ENCODE measurements at places on chromosomes 6 and 20. TPM values are rescaled to one million over a fixed set of nuclear protein-coding genes. Genes with fewer than 3 reads are reported as not detected.

DNA sequence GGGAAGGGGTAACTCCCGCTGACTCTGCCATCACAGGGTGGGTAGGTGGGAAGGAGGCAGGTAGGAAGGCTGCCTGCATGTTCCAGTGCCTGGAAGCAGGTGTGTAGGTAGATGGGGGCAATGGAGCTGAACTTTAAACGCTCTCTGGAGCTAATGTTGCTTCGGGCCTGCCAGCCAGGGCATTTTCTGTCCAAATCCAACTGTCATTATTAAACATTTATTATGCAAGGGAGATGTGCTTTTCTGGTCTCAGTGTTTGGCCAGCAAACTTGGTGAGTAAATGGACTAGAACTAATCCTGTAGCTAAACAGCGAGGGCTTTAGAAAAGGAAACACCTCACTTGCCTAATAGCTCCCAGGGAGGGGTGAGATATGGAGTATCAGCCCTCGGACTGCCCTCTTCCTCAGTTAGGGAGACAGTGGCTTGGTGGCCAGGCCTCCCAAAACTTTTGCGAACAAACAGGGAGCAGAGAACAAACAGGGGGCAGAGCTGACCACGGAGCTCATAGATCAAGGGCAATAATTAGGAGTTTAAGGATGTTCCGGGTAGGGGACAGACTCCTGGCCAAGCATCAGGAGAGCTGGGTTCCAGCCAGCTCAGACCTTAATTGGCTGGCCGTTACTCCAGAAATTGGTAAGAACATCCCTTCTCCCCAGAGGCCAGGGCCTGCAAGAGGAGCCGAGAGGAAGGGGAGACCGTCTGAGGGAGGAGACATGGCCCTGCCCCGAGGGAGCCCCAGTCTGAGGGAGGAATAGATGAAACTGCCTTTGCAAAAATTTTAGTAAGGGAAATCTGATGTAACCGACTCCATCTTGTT is 131.1 kb downstream of the VEGFA start:
- no peak for DNase-seq

The HBS1L gene
- 89.0 TPM for total RNA-seq

The MRPL18 gene
- total RNA-seq, result 32.5 TPM

GRCh38 chr6:3987053-3987452 is 91.9 kb downstream of the FAM217A start:
- DNase-seq, result no peak

The GSTA2 gene
- total RNA-seq, result 2.2 TPM

GRCh38 chr20:32088759-32089158 is 20.8 kb upstream of the TM9SF4 start:
- DNase-seq, result no peak

DNA sequence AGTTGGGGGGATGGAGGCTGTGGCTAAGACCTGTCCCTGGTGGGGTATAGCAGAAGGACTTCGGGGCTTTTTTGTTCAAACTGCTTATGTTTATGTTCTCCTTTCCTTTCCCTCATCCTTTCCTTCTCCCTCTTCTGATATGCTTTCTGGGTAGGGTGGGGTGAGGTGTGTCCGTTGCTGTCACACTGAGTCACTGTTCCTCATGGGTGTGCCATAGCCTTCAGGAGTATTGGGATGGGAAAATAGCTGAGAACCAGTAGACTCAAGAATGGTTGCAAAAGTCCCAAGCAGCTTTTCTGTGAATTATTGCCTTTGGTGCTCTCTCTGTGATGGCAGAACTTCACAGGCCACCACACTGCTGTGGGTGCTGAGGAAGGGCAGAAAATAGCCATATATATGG is 39.6 kb downstream of the TPD52L1 start:
- DNase-seq, result no peak

GRCh38 chr6:37556881-37557644 is 57.4 kb upstream of the CCDC167 start:
- DNase-seq, result no peak

DNA sequence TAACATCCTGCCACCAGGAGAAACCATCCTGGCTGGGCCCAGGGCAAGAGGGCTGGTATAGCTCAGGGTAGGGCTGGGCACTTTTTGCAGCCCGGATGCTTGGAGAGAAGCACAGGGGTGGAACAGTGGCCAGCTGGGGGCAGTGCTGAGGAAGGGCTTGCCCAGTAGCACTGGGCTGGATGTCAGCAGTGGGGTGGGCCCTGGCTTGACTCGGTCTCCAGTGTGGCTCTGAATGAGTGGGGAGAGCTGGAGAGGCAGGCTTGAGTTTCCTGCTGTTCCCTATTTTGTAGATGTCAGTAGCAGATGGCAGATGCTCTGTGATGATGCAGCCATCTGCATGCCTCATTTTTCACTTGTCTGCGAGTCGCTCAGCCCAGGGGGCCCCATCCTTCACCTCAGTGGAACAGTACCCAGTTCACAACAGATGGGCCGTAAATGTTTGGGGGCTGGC is 56.3 kb upstream of the TULP1 start:
- no peak for DNase-seq

DNA sequence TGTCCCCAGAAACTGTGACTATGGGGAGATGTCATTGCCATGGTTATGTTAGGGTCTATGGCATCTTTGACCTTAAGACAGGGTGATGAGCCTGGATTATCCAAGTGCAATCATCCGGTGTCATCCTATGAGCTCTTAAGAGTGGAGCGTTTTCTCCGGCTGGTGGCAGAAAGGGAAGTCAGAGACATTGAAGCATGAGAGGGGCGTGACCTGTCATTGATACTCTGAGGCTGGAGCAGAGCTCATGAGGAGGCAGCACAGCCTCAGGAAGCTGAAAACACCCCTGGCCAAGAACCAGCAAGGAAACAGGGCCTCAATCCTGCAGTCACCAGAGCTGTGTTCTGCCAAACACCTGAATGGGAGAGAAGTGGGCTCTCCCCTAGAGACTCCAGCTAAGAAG is 59.6 kb downstream of the ANKRD60 start:
- no peak for DNase-seq

The ZBTB46 gene
- 8.2 TPM for total RNA-seq

DNA sequence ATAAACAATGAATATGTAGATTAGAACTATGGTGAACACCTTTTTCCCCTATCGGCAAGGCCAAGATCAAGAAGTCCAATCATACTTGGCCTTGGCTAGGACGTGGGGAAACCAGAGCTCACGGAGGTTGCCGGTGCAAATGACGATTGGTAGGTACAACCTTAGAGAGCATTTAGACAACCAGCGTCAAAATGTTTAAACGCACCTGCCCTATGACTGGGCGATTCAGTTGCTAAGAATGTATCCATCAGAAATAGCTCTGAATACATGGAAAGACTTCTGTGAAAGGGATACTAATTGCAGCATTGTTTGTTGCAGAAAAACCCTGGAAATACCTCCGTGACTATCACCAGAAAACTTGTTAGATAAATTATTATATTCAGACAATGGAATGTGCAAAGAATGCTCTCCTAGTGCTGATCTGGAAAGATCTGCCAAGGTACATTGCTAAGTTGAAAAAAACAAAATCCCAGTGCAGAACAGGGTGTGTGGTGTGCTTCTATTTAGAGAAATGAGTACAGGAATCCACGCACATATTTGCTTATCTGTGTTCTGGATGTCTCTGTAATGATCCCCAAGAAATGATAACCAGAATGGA is 48.0 kb upstream of the PTPN1 start:
- no peak for DNase-seq

GRCh38 chr20:23120936-23121750 is 35.0 kb upstream of the CD93 start:
- no peak for DNase-seq

DNA sequence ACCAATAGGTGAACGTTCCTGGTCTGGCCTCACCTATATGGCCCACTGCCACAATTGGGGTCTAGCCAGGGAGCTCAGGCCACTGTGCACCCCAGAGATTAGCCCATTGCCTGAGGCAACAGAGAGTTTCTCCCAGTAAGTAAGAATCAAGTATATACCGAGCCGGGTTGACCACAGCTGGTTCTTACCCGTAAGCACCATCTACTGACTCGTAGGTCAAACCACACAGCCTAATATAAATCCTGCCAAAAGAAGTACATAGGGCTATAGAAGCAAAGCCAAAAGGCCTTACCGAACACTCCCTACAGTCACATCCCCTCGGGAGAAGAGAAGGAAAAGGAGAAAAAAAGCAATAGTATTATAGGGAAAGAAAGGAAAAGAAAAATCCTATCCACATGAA is 463.6 kb upstream of the GJE1 start:
- no peak for DNase-seq

The SFTA2 gene
- not detected for total RNA-seq

- DNase-seq, result no peak
Measured at GRCh38 chr6:74956559-74957428, 249.1 kb downstream of the COL12A1 start.

DNA sequence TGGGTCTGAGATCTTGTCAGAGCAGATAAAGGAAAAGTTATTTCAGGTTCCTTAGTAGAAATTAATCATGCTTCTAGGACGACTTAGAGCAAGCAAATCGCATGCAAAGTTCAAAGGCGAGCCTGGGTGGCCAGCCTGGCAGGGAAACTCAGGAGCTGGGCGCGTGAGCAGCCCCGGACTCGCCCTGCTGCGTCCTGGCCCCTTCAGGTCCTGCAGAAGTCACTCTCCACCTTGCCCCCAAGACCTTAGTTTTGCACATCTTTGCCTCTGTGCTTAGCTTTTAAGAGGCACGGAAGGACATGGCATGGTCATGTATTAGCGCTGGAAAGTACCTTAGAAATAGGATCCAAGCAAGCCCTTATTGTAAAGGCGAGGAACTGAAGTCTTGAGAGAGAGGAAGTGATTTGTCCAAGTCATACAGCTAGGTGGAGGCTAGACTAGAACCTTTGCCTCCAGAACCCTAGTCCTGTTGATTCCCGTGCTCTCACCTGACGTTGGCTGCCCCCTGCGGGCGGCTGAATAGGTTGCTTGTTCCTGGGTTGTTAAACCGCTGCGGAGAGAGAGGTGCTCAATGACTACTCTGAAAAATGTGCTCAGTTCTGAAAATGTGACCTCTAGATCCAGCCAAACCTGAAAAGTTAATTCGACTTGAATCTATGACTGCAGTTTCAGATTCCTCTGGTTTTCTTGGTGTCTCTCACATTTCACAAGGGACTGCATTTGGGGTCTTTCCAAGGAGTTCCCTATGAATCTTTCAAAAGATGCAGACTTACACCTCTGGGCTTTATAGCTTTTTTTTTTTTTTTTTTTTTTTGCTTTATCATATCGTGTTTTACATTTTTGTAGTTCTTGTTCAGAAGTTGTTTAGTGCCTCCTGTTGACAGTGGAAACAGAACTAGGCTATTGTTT is 2.7 kb downstream of the MYB start:
- peak; percentile 73 for DNase-seq

The SLC13A3 gene
- 10.7 TPM for total RNA-seq
